GM03348 (cell line): ENCODE measurements at places on chromosomes 12 and 14.
A peak's percentile ranks its signal among the peaks of the same experiment; 100 is the strongest.

- DNase-seq: no peak
Measured at GRCh38 chr14:99156090-99156425, 115.9 kb downstream of the BCL11B start.

DNA sequence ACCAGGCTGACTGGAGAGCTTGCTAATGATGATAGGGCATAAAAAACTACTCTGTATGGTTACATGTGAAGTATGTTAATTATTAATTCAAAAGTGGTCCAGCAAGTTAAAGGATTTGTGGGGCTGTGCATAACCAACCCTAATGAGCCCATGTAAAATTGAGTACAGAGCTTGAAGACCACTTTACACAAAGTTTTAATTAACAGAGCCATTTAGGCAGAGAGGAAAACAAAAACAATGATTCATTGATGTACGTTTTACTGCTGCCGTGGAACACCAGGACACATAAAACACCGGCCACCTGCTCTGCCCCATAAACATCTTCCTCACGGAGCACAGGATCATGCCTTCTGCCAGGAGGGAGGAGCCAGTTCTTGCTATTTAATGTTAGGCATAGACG is 83.5 kb downstream of the RIMBP2 start:
- no peak for DNase-seq

DNA sequence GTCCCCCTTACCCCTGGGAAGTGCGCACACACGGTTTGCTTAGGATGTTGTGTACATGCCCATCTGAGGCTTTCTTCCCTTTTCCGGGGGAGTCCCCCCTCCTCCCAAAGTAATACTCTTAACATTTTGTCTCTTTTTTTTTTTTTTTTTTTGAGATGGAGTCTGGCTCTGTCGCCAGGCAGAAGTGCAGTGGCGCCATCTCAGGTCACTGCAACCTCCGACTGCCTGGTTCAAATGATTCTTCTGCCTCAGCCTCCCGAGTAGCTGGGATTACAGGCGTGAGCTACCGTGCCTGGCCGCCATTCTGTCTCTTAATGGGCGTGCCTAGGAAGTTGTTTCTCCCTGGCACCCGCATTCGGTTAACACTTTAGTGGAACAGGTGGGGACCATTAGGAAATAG is 4.5 kb upstream of the GMFB start:
- DNase-seq: no peak

- DNase-seq: no peak
Measured at GRCh38 chr14:92990456-92991430, 67.8 kb downstream of the CHGA start.

DNA sequence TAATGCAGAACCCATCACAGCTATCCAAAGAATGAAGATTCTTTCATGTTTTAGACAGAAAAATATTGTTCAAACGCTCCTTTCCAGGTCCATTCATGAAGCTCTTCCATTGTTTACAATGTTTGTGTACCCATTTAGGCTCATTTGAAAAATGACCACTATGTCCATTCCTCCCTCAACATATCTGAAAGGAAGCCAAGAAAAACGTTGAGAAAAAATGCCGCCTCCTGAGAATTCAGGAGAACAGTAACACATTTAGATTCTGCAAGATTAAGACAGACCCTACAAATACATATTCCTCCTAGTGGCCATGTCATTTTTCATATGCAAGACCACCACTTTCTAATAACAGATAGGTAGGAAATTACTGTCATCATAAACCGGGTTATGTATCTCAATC is 124.4 kb downstream of the SLC25A21 start:
- DNase-seq: no peak

DNA sequence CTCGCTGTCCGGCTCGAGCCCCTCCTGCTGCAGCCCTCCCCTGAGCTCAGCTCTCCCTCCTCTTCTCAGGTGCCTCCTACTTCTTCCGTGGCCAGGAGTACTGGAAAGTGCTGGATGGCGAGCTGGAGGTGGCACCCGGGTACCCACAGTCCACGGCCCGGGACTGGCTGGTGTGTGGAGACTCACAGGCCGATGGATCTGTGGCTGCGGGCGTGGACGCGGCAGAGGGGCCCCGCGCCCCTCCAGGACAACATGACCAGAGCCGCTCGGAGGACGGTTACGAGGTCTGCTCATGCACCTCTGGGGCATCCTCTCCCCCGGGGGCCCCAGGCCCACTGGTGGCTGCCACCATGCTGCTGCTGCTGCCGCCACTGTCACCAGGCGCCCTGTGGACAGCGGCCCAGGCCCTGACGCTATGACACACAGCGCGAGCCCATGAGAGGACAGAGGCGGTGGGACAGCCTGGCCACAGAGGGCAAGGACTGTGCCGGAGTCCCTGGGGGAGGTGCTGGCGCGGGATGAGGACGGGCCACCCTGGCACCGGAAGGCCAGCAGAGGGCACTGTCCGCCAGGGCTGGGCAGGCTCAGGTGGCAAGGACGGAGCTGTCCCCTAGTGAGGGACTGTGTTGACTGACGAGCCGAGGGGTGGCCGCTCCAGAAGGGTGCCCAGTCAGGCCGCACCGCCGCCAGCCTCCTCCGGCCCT is 22.8 kb downstream of the MMP17 start:
- no peak for DNase-seq

GRCh38 chr12:11672256-11673191 is 23.1 kb downstream of the ETV6 start:
- DNase-seq: no peak

- no peak for DNase-seq
Measured at GRCh38 chr12:15049461-15050153, 76.8 kb downstream of the PDE6H start.

- DNase-seq: no peak
Measured at GRCh38 chr12:128268379-128268995, 1.5 kb downstream of the TMEM132C start.

GRCh38 chr14:52068615-52069306 is at the start of gene NID2:
TSS of gene NID2 (minus strand) at chr14:52069059. CDS start at chr14:52068994, 65 bp downstream.
- DNase-seq: peak; percentile 98

GRCh38 chr14:21308479-21309237 is 28.8 kb downstream of the RPGRIP1 start:
- DNase-seq: no peak

- DNase-seq: peak; percentile 48
Measured at GRCh38 chr14:64979336-64980074, 7.2 kb upstream of the FNTB start.

DNA sequence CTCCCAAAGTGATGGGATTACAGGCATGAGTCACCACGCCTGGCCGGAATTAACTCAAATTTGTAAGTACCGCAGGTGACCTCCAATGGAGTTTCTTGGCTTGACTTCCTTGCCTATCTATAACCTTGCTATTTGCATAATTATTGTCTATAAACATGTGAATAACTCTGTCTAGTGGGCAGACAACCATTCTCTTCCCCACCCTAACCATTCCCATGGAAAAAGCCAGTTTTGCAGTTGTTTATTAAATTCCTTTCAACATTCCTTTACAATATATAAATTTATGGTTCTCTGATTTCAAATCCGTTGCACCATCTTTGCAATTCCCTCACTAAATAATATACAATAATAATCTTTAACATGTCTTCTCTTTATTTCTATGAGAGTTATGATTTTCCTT is 61.0 kb upstream of the ZDHHC17 start:
- DNase-seq: no peak

GRCh38 chr12:109915171-109916040 is 15.3 kb downstream of the TCHP start:
- DNase-seq: no peak

DNA sequence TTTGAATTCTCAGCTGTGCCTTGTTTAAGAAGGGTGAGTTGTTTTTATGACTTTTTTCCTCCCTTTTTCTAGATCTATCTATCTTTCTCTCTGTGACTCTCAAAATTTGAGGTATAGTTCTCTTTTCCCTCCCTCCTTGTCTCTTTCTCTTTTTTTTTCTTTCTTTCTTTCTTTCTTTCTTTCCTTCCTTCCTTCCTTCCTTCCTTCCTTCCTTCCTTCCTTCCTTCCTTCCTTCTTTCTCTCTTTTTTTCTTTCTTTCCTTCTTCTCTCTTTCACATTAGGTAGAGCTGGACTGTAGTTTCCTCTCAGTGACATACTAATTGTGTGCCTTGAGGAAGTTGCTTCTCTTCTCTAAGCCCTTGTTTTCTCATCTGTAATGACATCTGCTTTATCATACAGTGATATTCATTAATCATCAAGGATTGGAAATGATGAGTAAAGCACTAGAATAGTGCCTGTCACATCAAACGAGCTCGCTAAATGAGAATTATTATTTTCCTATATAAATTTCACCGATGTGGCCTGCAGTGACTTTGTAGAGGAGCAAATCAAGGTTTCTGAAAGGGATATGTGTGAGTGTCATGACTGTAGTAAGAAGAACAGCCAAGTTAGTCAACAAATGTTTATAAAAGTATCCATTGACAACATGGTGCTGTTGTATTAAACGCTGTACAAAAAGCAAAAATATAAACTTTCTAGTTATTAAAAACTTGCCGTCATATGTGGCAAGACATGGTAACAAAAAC is 78.9 kb upstream of the SLC38A2 start:
- no peak for DNase-seq

DNA sequence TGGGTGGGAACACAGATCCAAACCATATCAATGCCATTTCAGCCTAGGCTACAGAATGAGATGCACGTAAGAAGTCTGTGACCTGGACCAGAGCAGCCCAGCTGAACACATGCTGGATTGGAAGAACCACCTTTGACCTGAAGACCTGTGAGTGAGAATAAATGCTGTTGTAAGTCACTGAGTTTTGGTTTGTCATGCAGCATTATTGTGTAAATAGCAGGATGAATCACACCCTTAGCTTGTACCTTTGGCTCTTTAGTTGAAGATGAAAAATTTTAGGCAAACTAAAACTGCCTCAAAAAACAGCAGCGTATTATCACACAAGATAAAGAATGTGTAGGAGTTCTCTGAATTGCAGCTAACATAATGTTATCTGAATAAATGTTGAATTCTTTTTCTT is 199.4 kb upstream of the LRIG3 start:
- no peak for DNase-seq

DNA sequence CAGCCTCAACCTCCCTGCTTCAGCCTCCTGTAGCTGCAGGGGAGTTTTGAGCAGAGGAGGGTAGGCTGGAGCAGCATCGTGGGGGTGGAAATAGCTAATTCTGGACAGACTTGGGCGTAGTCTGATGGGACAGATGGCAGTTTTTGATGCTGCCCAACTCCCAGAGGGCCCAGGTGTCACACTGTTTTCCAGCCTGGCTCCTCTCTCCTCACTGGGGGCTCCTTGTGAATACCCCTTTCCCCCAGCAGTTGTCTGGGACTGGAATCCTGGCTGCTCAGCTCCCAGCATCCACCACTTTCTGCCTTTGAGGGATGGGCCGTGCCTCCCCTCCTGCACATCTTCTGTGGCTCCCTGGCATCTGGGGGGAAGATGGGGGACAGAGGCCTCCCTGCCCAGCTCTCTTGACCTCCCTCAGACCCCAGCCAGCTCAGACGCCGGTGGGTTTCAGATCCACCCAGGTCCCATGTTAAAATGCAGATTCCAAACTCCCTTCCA is 34.0 kb downstream of the SH2B3 start:
- DNase-seq: no peak

GRCh38 chr12:120979862-120980696 is 1.7 kb downstream of the HNF1A start:
- DNase-seq: no peak

- peak; percentile 26 for DNase-seq
Measured at GRCh38 chr12:26318661-26319068, 123.3 kb downstream of the SSPN start.

GRCh38 chr14:37047226-37047625 is 125.2 kb downstream of the SLC25A21 start:
- no peak for DNase-seq

DNA sequence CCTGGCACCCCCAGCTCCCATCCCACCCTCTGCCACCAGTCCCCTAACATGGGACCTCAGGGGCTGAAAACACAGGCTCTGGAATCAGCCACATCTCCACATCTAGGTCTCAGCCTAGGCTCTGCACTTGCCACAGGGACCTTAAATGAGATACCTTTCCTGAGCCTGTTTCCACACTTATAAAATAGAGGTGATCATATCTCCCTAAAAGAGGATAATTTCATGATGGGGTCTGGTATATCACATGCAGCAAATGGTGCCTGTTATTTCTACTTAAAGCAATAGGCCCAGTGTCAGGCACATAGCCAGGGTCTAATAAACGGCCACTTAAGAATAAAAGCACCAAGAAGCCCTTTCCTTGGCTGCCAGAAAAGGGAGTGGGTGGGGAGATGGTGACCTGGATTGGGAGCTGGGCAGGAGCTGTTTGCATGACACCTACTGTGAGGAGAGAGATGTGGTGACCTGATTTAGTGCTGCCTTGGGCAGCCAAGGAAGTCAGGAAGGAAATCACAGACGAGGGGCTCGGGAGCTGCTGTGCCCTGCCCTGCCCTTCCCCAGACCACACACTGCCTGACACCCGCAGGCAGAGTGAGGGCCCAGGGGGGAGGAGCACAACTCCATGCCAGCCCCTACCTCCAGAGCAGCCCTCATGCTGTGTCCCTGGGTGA is 71.2 kb downstream of the IRF2BPL start:
- no peak for DNase-seq

GRCh38 chr14:68719634-68720384 is 73.1 kb downstream of the ZFP36L1 start:
- DNase-seq: no peak

DNA sequence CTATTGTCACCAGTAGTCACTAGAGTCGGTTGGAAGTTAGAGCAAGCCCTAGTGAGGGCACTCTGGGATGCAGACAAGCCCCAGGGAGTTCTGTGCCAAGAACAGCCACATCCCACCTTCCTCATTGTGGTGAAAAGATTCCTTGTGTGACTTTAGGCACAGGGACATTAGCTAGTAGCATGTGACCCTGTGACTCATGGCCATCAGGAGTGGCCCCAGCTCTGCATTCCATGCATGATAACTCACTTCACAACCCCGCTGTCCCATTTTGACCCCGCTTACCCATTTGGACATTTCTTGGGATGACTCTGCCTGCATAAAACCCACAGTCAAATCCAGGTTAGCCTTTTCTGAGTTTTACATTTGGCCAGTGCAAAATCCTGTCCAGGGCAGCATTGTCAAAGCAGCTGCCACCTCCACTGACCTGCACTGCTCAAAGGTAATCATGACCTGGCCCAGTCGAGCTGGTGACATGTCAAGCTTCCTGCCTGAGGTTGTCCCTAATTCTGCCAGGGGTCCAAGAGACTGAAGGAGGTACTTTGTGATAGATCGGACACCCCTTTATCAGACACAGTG is 430.5 kb downstream of the DPF3 start:
- DNase-seq: no peak

DNA sequence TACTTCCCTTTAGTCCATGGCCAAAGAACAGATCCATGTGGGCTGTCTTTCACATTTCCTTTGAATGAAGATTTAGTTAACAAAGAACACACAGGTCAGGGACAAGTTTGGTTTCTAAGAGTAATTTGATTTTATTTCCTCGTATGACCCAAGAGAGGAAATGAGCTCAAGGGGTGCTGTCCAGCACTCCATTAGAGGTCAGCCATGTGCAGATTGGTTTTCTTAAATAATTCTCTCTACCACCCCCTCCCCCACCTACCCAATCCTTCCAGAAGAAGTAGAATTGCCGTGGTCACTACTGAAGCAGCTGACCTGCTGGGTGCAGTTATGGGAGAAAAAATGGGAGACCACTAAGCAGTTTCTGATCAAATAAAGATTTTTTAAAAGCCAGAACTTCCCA is 13.9 kb upstream of the OAS1 start:
- DNase-seq: no peak
